ENCODE measurements at places on chromosomes 12 and 14.

- no peak for DNase-seq
These were observed 29.3 kb downstream of the TEAD4 start for GRCh38 chr12:2988494-2988893.

GRCh38 chr14:23567186-23568020 lies at the start of gene AP1G2:
TSS of gene AP1G2 (minus strand) at chr14:23567791. CDS start at chr14:23567314, 477 bp downstream.
- DNase-seq: peak; percentile 82

DNA sequence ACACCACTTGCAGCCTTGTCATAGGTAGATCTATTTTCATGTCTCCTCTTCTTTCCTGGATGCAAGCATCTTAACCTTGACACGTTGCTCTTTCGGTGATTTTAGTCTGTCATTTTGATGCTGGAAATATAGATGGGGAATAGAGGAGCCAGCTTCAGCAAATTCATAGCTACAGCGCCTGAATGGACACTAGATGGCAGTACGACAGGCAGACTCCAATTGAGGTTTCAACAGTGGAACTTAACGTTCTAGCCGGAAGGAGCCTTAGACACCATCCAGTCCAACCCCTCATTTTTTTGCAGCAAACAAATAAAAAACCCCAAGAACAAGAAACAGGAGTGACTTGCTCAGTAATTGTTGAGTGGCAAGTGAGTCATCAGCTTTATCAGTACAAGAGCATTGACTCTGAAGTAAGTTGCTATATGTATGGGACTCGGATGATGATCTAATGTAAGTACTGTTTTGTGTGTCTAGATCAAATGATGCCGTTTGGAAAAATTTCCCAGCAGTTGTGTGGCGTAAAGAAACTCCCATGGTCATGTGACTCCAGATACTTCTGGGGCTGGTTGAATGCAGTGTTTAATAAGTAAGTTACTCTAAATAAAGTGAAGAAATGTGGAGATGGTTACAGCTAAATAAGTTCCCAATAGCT lies 9.0 kb downstream of the DMAC2L start:
- peak; percentile 51 for DNase-seq

- no peak for DNase-seq
These were observed 122.4 kb downstream of the SLC25A47 start for GRCh38 chr14:100445436-100446088.

GRCh38 chr12:2574355-2574935 lies 220.3 kb upstream of the FKBP4 start:
- DNase-seq: no peak

- no peak for DNase-seq
These were observed 1.3 kb upstream of the NUDT14 start for GRCh38 chr14:105182296-105183020.

- DNase-seq: no peak
These were observed 57.9 kb upstream of the KCNA5 start for GRCh38 chr12:4985820-4986219.

DNA sequence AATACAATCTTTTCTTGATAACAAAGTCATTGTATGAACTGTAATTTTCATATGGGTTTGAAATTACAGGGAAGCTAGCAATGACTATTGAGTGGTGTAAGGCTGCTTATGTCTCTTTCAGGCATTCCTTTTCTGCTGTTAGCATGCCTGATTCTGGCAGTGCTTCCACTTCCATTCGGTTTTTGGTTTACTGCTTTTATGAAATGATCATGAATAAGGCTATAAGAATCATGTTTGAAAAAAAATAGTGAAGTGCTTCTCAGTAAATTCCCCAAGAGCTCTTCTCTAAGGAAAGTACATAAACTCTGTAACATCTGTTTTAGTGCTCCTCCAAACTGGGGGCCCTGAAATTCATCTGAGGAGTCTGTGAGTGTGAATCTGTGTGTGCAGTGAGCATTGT lies 434.0 kb upstream of the RGS6 start:
- no peak for DNase-seq

- no peak for DNase-seq
These were observed 91.9 kb downstream of the RAD52 start for GRCh38 chr12:857611-858010.

DNA sequence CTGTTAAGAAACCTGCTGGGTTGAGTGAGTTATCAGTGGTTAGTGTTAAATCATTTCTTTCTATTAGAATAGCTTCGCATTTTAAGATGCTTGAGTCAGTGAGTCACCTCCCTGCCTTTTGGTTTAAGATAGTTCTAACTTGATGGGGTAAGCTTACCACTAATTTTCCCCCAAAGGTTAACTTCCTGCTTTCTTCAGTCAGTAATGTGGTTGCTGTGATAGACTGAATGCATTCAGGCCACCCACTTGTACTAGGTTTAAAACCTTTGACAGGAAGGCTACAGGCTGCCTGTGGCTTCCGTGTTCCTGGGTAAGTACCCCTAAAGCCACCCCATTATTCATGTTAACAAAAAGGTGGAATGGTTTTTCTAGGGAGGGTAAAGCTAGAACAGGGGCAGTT lies 25.3 kb downstream of the CLEC2A start:
- DNase-seq: no peak

GRCh38 chr14:88323086-88323522 lies at the start of gene KCNK10:
TSS of gene KCNK10 (minus strand) at chr14:88323269. CDS start at chr14:88322798, 471 bp downstream.
- no peak for DNase-seq

DNA sequence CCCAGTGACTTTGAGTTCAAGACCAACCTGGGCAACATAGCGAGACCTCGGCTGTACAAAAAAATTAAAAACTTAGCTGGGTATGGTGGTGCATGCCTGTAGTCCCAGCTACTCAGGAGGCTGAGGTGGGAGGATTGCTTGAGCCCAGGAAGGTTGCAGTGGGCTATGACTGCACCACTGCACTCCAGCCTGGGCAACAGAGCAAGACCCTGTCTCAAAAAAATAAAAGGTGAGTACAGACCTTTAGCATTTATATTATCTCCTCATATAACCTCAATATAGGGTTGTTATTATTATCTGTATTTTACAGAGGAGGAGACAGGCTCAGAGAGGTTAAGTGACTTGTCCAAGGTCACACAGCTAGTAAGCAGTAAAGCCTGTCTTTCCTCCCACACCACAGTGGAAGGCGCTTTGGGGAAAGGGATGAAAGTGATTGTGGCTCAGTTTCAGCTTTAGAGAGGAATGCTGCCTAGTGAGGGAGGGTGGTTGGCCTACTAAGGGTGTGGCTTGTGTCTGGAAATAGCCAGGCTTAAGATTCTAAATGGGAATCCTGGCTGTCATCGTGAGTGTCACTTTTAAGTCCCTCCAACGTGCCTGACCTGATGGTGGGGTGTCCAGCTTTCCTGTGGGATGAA lies 7.2 kb downstream of the TPCN1 start:
- no peak for DNase-seq

GRCh38 chr12:57755454-57756372 lies 810 bp downstream of the MARCHF9 start:
- DNase-seq: no peak

DNA sequence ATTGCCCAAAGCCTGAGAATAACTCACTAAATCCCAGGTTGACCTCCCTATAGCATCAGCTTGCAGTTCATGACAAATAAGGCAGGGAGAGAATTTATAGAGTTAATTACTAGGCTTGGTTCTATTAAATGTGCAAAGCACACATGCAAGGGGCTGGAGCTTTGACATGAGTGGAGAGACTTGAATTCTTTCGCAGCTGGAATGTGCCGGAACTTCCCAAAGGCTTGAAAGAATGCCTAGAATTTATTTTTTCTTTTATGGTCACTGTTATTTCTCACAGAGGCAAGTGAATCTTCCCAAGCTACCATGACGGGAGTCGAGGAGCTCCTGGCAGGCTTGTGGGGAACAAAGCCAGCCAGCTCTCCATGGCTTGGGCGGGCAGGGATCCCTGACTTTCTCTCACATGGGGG lies 95.5 kb upstream of the USP44 start:
- no peak for DNase-seq

DNA sequence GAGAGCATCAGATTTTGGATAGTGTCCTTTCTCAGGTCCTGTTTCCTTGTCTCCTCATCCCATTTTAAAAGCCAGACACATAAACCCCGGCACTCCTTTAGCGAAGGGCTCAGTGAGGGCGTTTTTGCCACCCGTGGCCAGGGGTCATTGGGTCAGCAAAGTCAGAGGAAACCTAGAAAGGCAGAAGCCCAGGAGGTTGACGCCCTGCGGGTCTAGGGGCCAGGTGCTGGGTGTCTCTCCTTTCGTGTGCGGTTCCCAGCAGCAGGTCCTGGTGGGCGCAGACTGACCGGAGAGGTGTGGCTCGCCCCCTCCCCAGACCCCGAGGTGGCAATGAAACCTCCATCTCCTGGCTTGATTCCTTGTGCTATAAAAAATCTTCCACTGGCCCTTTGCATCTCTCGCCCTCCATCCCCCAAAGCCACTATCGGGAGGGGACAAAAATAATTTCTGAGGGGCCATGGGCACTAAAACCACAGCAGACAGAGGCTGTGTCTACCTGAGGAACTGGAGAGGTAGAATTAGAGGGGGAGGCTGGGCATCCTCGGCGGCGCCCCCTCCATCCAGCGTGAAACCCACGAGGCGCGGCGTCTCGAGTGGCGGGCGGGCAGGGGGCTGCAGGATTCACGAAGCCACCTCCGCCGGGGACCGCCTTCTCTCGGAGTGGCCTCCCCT lies 858 bp upstream of the FRMD6 start:
- DNase-seq: no peak

DNA sequence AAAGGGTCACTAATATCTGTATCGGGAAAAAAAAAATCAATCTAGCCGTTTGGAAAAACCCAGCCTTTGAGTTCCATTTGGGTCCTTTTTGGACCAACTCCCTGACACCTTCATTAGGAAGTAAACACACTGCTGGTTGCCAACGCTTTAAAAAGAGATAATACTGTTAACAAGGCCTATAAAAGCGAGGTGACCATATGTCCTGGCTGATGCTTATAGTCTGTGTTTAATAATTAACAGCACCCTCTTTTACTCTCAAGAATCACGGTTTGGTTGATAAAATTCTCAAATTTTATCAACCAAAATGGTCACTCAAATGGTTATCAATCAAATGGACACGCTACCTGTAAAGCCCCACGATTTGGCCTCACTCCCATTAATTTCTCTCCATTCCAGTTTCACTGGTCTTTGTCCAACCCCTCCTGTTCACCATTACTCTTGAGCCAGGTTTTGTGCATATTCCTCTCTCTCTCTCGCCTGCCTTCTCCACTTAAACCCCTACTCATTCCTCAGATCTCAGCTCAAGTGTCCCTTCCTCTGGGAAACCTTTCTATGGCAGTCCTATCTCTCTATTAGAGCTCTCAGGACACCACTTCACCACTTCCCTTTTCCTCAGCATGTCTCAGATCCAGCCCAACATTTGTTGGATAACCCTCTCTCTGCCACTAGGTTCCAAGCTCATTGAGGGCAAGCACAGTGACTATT lies 9.5 kb downstream of the BTG1 start:
- DNase-seq: no peak

- DNase-seq: no peak
These were observed 72.4 kb downstream of the MAP1LC3B2 start for GRCh38 chr12:116631619-116632018.

DNA sequence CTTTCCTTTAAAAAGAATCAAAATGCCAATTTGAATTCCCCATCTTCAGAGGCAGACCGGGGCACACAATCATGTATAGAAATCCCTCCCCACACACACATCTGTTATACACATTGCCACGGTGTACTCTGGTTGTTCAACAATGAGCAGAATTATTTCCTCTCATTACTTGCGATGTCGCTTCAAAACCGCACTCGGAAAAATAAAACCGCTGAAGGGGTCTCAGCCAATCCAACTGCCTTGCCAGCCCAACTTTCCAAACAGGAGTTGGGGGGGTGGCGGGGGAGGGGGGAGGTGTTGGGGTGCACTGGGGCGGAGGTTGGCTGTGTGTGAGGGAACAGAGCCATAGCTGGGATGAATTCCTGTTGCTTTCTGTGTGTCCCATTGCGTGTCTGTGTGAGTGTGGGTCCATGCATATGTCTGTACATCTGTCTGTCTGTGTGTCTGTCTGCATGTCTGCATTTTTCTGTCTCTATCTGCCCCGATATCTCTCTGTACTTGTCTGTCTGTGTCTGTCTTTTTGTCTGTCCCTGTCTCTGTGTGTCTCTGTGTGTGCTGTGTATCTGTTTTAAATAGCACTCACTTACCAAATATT lies 163.6 kb upstream of the TBX3 start:
- DNase-seq: no peak

- DNase-seq: no peak
These were observed 180.2 kb downstream of the CACNA1C start for GRCh38 chr12:2233034-2233433.

- no peak for DNase-seq
These were observed 1088.3 kb upstream of the SEL1L start for GRCh38 chr14:82621881-82622450.

GRCh38 chr12:6823182-6824084 lies 1.8 kb downstream of the GPR162 start:
- DNase-seq: no peak

DNA sequence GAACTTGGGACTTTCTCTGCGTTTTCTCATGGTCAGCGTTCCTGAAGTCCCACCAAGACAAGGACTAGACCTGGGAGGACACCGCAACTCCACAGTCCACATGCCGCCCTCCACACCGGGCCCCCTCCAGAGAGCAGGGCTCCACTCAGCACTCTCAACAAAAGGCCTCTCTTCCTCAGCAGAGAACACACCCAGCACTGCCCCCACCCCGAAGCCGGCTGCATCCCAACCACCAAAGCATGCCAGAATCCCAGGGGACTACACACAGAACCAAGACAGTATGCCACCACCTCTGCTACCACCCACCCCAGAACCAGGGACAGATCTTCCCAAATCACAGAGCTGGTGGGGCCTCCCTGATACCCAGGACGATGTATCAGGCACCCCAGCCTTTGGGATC lies 88.3 kb downstream of the BCL11B start:
- no peak for DNase-seq

GRCh38 chr12:29741342-29742241 lies 42.1 kb downstream of the TMTC1 start:
- DNase-seq: no peak

- no peak for DNase-seq
These were observed 123.3 kb downstream of the SSPN start for GRCh38 chr12:26318661-26319068.

DNA sequence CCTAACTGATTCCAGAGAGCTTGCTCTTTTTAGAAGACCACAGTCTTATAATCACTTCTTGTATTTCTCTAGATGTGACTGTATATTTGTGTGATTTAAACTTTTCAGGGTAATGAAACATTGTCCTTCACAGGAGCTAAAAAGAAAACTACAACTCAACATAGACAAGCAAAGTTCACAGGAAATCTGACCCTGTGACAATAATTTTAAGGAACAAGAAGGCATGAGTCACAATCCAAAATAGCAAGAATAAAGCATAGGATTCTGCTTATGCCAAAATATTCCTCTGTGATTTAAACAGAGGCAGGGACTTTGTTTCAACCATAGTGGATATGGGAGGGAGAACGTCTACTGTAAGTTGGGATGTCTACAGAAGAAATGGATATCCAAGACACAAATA lies 44.3 kb downstream of the GPR65 start:
- no peak for DNase-seq

- no peak for DNase-seq
These were observed 86.3 kb downstream of the PLCZ1 start for GRCh38 chr12:18651525-18651924.

All from stimulated activated CD4-positive, alpha-beta T cell treated with anti-CD3 and anti-CD28 coated beads, Interleukin-2, amount 100 ng/mL, for 48 hours (primary cell).